Activated naive CD8-positive, alpha-beta T cell treated with anti-CD3 and anti-CD28 coated beads, Interleukin-2, amount 50 U/mL, for 16 hours (primary cell): ENCODE measurements at places on chromosomes 16 and 17.
A peak's percentile ranks its signal among the peaks of the same experiment; 100 is the strongest.

GRCh38 chr17:64309710-64310109 is 46.6 kb upstream of the TEX2 start:
- no peak for DNase-seq

- no peak for DNase-seq
Measured at GRCh38 chr16:53999841-54000240, 286.7 kb downstream of the IRX3 start.

- peak; percentile 25 for DNase-seq
Measured at GRCh38 chr16:56860226-56861020, 4.6 kb upstream of the SLC12A3 start.

GRCh38 chr17:49635121-49635520 is 42.8 kb downstream of the SPOP start:
- no peak for DNase-seq

DNA sequence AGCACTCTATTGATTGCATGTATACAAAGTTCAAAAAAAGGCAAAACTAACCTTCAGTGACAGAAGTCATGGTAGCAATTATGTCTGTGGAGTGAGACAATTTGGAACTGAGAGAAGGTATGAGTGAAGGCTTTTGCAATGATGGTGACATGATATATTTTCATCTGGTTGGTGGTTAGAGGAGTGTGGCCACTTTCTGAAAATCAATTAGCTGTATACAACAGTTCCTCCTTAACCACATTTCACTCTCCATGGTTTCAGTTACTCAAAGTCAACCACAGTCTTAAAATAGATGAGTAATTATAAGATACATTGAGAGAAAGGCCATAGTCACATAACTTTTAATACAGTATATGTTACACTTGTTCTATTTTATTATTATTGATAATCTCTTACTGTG is 26.2 kb downstream of the ADAMTS18 start:
- no peak for DNase-seq

- no peak for DNase-seq
Measured at GRCh38 chr17:62119373-62119772, 54.3 kb upstream of the MED13 start.

DNA sequence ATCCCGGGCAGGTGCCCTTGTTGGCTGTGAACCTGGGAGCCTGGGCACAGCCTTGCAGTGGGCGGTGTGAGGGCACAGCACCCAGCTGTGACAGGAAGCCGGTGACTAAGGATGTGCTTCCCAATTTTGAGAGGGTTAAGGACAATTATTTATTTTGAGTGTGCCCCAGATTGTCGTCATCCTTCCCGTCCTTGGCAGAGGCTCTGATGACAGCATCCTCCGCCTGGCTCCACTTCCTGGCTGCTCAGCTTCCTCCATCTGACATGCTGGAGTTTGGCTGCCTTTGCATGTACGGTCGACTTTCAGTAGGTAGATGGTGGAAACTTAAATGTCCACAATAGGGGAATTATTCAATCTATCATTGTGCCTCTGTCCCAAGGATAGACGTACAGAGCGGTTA is 282.4 kb upstream of the EEF2KMT start:
- no peak for DNase-seq

DNA sequence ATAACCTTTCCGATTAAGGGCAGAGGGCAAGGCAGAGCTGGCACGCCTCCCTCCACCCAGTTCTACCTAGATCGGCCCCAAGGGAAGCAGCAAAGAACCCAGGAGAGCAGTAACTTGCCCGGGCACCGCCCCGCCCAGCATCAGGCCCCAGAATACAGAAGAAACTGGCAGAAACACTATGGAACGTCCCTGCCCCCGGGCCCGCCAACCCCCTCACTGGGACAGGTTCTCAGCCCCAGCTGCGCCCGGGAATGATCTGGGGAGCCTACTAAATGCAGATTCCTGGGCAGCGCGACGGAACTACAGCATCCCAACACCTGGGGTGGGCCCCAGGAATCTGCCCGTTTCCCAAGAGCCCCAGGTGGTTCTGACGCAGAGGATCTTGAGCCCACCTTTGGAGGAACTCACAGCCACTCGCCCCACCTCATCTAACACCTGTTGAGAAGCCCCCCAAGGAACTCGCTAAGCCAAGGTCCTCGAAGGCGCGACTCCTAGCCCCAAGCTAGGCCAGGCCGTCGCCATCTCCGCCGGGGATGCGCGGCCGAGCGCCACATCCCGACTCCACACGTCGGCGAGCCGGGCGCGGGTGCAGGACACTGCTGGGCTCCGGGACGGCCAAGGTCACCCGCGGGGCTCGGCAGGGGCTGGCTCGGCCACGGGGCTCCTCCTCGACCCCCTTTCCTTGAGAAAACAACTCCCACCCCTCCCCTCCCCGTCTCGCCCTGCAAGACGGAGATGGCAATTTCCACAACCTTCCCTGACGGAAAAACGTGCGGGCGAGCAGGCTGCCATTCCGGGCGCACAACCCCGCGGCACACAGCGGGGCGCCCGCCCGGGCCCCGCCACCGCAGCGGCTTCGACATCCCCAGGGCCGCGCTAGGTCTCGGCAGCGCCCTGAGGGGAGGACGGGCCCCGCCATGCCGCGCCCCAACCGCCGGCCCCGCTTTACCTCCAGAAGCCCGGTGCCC is 913 bp downstream of the CDIP1 start:
- peak; percentile 3 for DNase-seq

- DNase-seq, result peak; percentile 49
Measured at GRCh38 chr16:88785106-88785924, at the start of gene PIEZO1. Gene PIEZO1 (minus strand): TSS chr16:88785220. CDS start chr16:88784964, 256 bp downstream.

GRCh38 chr17:14080847-14081251 is 11.5 kb downstream of the COX10 start:
- no peak for DNase-seq

GRCh38 chr16:57226701-57227621 is 18.1 kb upstream of the ARL2BP start:
- DNase-seq, result no peak

DNA sequence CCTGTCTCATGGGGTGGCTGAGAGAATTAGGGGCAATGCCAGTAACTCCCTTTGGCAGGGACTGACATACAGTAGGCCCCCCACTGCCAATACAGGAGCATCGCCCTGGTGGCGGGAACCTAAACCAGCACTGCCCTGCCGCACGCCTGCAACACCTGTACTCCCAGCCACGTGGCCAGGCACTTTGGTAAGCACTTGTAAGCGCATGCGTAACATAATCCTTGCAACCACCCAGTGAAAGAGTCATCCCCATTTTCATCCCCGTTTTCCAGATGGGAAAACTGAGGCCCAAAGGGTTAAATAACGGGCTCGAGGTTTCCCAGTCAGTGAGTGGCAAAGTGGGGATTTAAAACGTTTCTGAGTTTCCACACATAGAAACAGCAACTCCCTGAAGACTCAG is 17.5 kb downstream of the SCN4A start:
- no peak for DNase-seq

- no peak for DNase-seq
Measured at GRCh38 chr16:58421059-58421458, 28.8 kb downstream of the GINS3 start.

- peak; percentile 56 for DNase-seq
Measured at GRCh38 chr16:88803264-88803987, at the start of gene CDT1. Gene CDT1 (plus strand): TSS chr16:88803789. CDS start chr16:88803832, 43 bp downstream.

DNA sequence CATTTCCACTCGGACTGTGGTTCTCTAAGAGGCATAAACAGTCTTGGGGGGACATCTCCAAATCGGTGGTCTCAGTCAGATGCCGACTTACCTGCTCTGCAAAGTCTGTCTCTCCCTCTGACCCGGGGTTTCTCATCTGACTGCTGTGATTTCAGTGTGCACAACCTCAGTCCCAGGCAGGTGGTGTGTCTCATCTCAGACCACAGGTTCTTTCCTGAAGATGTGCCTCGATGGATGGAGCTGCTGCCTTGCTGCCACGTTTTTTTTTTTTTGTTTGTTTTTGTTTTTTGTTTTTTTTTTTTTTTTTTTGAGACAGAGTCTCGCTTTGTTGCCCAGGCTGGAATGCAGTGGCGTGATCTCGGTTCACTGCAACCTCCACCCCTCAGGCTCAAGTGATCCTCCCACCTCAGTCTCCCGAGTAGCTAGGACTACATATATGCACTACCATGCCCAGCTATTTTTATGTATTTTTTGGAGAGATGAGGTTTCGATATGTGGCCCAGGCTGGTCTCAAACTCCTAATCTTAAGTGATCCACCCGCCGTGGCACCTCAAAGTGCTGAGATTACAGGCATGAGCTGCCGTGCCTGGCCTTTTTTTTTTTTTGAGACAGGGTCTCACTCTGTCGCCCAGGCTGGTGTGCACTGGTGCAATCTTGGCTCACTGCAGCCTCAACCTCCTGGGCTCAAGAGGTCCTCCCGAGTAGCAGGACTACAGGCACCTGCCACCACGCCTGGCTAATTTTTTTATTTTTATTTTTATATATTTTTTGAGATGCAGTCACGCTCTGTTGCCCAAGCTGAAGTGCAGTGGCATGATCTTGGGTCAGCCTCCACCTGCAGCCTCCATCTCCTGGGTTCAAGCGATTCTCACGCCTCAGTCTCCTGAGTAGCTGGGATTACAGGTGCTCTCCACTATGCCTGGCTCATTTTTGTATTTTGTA is 15.4 kb downstream of the SPIRE2 start:
- no peak for DNase-seq

DNA sequence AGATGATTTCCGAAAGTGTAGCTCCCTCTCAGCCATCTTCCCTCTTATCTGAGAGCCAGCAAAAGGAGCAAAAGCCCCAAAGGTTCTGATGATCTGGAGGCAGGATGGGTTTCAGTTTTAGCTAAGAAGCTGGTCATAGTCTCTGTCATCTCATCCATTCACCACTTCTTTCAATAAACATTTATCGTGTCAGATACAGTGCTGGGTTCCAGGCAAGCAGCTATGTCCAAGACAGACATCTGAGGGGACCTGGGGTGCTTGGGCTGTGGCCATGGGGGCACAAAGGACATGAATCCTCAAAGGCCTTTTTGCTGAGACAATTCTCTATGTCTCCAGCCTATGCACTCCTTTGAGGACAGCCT is 1.0 kb upstream of the ETV4 start:
- DNase-seq, result no peak

DNA sequence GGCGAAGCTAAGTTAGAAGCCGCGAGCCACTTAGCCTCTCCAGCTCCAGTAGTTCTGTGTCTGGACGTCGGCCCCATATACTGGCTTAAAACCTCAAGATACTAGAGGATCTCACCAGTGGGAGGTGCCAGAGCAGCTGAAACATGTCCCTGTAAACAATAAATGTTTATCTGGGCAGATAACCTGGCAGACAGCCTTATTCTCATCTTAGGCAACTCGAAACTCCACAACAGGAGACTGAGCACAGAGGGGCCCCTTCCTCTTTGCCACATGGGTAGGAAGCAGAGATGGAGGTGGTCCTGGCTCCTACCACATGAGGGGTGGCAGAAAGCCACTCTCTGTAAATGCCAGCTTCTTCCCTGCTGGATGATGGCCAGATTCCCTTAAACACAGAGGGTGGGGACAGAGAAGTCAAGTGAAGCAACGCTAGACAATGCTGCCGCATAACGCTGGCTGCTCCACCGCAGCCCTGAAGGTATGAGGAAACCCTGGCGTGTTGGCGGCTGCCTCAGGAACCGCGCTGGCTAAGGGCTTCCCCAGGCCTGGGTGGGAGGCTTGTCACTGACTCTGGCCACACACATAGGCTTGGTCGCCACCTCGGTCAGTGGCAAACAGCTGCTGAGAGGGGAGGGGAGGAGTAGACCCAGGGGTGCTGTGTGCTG is 67.9 kb downstream of the HIC1 start:
- no peak for DNase-seq

DNA sequence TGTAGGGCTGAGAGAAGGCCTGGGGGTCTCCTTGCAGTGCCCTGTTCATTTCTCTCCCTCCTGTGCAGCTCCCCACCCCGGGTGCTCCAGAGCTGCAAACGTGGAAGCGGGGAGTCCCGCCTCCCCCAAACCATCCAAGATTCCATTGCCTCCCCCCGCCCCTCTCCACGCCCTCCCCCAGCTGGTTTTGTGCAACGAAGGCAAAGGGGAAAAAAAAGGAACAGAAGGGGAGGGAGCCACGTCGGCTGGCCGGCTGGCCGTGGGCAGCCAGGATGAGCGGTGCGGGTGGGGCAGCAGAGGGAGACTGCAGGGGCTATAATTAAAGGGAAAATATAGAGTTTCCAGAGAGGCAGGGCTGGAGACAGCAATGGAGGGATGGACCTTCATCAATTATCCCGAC is 1.7 kb upstream of the COL1A1 start:
- no peak for DNase-seq

- DNase-seq, result no peak
Measured at GRCh38 chr17:16977932-16978331, 6.0 kb upstream of the TNFRSF13B start.

GRCh38 chr17:77929180-77929564 is 29.3 kb upstream of the TNRC6C start:
- no peak for DNase-seq

- no peak for DNase-seq
Measured at GRCh38 chr17:64055183-64056142, 35.0 kb upstream of the ICAM2 start.

GRCh38 chr17:45225964-45226530 is 4.4 kb downstream of the FMNL1 start:
- DNase-seq, result peak; percentile 82

- DNase-seq, result no peak
Measured at GRCh38 chr16:582218-582613, 7.7 kb upstream of the RAB40C start.

- DNase-seq, result no peak
Measured at GRCh38 chr17:1557355-1558095, 5.1 kb downstream of the PITPNA start.

GRCh38 chr17:2989855-2990254 is 73.6 kb downstream of the OR1D5 start:
- no peak for DNase-seq

DNA sequence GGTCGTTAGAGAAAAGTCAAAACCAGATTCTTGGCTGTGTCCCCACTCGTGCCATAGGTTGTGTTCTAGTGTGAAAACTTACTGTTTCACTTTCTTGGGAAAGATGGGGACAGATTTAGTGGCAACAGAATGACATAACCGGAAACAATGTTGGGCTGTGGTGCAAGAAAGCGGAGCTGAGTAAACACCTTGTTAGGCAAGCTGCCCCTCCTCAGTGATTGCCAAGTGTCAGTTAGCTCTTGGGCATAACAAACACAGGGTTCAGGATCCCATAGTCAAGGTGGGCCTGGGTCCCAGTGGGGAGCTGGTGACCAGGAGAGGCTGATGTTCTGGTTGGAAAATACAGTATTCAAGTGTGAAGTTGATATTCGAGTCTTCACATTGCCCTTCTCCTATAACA is 15.4 kb downstream of the UBN1 start:
- no peak for DNase-seq

GRCh38 chr16:79211586-79211985 is 389.0 kb downstream of the MAF start:
- DNase-seq, result no peak

GRCh38 chr17:3556916-3557767 is 470 bp downstream of the TRPV3 start:
- no peak for DNase-seq

GRCh38 chr16:17205279-17206211 is 265.2 kb downstream of the XYLT1 start:
- DNase-seq, result no peak

DNA sequence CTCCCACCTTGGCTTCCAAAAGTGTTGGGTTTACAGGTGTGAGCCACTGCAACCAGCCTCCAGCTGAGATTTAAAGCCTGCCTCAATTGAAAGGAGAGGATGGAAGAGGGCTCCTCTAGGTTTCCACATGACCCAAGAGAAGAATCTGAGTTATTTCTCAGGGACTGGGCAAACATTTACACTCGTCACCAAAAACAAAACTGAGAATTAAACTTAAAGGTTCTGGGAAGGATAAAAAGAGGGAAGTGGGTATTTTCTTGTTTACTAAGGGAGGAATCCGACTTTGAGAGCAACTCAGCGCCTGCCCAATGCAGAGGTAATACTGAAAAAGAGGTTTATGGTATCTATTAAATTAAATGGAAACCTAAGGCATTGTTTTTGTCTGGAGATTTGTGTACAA is 13.3 kb downstream of the HOXB1 start:
- DNase-seq, result no peak

- no peak for DNase-seq
Measured at GRCh38 chr16:14219983-14220382, 148.9 kb downstream of the MRTFB start.
